ENCODE measurements at places on chromosomes 5 and 9.
A peak's percentile ranks its signal among the peaks of the same experiment; 100 is the strongest.

GRCh38 chr9:70492319-70492777 lies 77.9 kb upstream of the KLF9 start:
- no peak for DNase-seq

DNA sequence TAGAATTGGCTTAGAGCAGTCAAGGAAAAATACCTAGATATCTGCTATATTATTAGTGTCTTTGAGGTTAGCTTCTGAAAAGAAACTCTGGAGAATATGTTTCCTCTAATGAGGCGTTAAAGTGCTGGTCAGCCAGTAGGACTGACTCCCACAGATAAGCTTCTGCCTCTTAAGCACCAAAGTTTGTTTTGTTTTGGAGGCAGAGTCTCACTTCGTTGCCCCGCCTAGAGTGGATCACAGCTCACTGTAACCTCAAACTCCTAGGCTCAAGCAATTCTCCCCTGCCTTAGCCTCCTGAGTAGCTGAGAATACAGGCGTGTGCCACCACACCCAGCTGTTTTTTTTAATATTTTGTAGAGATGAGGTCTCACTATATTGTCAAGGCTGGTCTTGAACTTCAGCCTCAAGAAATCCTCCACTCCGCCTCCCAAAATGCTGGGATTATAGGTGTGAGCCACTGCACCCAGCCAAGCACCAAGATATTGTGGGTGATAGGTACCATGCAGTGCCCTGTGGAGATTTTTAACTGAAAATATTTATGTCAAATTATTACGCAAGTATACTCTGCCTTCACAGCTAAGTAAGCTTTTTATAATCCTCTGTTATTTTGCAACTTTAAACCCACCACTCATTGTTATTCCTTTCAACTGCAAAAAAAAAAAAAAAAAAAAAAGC lies 24.7 kb upstream of the TMEM171 start:
- DNase-seq, result no peak

GRCh38 chr5:42680046-42680445 lies 76.6 kb upstream of the CCDC152 start:
- DNase-seq, result no peak

- DNase-seq, result no peak
Observed at GRCh38 chr9:1427875-1428274, 377.7 kb downstream of the DMRT2 start.

DNA sequence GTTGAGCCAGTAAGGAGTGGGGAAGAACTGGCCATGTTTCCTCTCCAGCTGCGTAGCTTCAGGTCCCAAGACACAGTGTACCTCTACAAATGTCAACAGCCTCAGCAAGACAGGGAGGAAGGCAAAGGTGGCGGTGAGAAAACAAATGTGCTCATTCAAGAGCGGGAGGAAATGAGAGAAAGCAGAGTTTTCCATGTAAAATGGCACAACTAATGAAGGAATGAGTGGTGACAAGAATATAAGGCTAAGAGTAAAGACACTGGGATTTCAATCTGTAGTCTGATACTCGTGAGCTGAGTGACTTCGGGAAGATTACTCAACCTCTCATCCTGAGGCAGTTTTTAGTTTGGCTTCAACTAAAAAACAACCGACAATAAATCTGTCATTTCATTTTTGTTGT lies 67.6 kb downstream of the DPYSL3 start:
- DNase-seq, result no peak

DNA sequence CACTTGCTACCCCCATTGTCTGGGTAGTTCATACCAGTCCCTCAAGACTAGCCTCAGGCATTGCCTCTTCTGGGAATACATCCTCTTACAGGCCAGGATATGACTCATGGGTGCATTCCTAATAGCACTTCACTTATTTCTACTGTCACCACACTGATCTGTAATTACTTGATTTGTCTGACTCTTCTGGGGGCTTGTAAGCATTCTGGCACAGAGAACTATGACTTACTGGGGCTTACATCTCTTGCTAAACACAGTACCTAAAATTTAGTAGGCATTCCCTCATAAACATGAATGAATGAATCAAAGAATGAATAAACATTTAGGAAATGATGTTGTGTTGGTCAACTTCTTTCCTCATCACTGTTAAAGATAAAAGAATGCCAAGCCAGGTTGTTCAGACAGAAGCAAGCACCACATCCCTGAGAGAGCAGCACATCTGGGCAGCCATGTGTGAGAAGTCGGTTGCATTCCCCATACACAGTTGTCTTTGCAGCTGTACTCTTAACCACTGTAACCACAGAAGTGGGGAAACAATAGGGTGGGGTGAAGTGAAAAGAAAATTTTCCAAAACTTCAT lies 27.6 kb downstream of the IL7R start:
- peak; percentile 32 for DNase-seq

- DNase-seq, result no peak
Observed at GRCh38 chr5:32058101-32058500, 116.0 kb downstream of the GOLPH3 start.

- no peak for DNase-seq
Observed at GRCh38 chr9:75775166-75775565, 115.3 kb upstream of the PCSK5 start.

DNA sequence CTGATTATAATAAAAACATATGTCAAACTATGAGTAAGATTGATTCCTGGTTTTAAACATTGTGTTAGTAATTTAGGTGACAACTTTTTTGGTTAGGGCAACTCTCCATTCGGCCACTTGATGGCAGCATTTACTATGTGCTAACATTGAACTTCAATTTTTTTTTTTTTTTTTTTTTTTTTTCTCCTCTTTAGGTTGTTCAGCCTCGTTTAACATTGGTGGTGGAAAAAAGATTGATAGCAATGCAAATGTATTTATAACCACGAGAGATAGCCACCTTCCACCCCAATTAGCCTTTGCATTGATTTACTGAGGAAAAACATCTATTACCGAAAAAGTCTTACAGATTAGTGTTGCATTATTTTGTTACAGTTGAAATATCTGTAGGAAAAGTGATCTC lies 159.1 kb downstream of the CSNK1G3 start:
- no peak for DNase-seq

- no peak for DNase-seq
Observed at GRCh38 chr5:112930082-112930344, 8.0 kb upstream of the REEP5 start.

DNA sequence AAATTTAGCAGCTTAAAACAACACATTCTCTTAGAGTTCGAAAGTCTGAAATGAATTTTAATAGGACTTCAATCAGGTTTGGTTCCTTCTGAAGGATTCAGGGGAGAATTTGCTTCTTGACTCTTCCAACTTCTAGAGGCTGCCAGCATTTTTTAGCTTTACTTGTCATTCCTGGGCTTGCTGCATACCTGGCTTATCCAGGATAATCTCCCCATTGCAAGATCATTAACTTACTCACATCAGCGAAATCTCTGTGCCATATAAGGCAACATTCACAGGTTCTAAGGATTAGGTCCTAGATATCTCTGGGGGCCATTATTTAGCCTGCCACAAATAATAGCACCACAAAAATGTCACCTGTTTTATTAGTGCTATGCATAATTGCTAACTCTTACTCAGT lies 46.2 kb upstream of the PCSK5 start:
- DNase-seq, result no peak

- no peak for DNase-seq
Observed at GRCh38 chr9:93582550-93582949, 6.2 kb downstream of the PHF2 start.

DNA sequence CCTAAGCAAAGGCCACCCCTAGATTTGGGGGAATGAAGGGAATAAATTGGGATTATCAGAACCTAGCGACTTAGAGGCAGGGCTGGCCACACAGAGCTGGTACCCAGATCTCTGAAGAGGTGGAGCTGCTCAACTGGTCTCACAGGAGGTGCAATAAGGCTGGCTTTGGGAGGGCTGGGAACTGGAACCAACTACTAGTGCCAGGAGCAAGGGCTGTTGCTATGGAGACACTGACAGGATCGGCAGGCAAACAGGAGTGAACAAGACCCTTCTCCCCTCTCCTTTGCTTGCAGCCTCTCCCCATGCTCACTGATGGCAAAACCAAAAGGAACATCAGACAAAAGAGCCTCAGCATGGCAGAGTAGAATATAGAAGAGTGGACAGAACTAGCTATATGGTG lies 17.0 kb upstream of the WHRN start:
- no peak for DNase-seq

GRCh38 chr9:111952559-111952958 lies 55.9 kb downstream of the UGCG start:
- no peak for DNase-seq

DNA sequence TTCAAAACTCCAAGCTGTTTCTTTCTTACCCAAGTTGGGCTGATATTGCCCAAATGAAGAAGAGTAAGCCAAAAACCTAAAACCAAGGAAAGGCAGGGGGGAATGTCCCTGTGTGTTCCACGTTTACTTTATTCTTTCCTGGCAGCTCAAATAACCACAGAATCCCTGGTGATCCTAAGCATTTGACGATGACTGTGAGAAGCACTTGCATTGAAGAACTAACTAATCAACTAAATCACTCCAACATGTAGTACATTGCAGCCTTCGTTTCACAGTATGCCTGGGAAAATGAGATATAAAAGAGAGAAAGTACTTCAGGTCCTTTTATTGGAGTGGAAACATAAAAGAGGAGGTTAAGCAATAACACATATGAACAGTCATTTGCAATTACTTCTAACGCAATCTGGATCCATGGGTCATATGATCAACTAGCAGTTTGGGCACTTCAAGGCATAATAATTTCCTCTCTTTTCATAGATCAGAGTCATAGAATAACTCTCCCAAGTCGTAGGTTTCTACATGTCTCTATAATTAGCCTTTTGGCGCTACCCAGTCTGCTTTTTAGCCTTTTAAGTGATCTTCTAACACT lies 338.4 kb downstream of the TMEM167A start:
- no peak for DNase-seq

DNA sequence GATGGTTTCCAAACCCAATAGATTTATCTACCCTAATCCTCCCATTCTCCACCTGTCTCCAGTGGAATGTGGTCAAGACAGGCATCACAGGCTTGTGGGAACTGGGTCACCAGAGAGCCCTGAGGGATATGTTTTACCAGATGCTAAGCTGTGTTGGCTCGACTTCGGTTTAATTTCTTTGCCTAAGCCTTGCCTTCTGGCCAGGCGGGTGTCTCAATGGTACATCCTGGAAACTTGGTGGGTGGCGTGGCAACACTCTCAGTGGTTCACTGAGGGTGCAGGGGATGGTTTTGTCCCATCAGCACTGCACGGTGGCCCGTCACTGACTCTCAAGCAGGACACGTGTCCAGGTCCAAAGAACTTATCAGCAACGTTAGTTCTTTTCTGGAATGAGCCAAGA lies 192.2 kb downstream of the TENT4A start:
- no peak for DNase-seq

- DNase-seq, result no peak
Observed at GRCh38 chr9:90523958-90524357, 118.7 kb downstream of the DIRAS2 start.

DNA sequence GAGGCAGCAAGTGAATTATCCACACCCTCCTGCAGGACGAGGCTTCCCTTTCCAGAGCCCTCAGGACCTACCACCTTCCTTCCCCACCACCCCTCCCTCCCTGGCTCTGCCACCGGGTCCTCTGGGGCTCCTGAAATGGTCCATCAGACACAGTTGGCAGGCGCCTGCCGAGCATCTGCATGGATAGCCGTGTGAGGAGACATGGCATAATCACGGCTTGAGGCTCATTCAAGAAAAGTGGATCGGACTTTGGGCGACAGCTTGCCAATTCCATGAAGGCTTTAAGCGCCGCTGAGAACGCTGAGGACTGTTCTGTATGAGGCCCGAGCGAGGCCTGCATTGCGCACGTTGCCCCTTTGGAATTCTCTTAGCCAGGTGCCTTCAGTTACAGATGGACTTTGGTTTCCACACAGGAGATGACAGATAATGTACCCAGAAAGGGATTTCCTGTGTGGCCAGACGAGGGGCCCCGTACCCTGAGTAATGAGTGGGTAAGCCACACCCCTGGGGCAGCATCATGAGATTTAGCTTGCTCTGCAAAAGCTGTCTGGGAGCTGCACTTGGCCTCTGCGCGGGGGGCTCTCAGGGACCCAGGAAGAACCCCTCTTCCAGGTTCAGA lies 179.8 kb downstream of the OLFM1 start:
- no peak for DNase-seq

- DNase-seq, result no peak
Observed at GRCh38 chr9:129392093-129392541, 214.1 kb upstream of the IER5L start.

GRCh38 chr9:111992523-111992922 lies 95.9 kb downstream of the UGCG start:
- peak; percentile 5 for DNase-seq

GRCh38 chr5:159681661-159682060 lies 234.6 kb upstream of the ADRA1B start:
- DNase-seq, result no peak

DNA sequence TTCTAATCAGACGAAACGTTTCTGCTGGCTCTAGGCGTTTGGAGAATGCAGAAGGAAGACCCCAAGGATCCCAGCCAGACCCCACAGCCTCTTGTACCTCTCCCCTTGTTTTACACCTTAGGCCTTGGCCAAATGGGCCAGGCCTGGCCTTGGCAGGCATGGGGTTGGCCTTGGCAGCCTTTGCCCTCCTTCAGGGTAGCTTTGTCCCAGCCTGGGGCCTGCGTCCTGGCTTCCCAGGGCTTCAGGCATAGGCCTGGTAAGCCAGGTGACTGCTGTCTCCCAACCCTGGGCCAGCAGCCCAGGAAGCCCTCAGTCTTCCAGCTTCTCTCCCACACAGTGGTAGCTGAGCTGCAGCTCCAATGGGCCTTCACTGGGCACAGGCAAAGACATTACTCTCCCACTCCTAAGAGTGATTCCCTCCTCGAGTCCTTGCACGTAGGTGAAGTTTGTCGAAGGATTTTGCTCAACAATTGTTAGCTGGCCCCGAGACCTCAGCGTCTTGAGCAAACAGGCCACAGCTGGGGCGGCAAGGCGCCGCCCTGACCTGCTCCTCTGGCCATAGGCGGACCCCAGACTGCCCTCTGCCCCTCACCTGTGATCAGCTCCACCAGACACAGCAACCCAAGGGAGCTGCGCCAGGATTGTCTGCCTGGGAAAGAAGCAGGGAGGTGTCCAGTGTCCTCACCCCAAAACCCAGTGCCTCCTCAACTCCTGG lies 1.1 kb upstream of the PITX1 start:
- no peak for DNase-seq

GRCh38 chr5:111649516-111649915 lies 107.5 kb downstream of the NREP start:
- DNase-seq, result no peak

All from amniotic stem cell (primary cell).